ENCODE measurements at places on chromosomes 5 and 9. TPM values are rescaled to one million over a fixed set of nuclear protein-coding genes. Genes with fewer than 3 reads are reported as not detected.

GRCh38 chr9:28232686-28233085 lies 659.4 kb upstream of the C9orf72 start:
- no peak for DNase-seq

- DNase-seq = no peak
Measured at GRCh38 chr9:93463638-93464248, 10.4 kb upstream of the FAM120AOS start.

DNA sequence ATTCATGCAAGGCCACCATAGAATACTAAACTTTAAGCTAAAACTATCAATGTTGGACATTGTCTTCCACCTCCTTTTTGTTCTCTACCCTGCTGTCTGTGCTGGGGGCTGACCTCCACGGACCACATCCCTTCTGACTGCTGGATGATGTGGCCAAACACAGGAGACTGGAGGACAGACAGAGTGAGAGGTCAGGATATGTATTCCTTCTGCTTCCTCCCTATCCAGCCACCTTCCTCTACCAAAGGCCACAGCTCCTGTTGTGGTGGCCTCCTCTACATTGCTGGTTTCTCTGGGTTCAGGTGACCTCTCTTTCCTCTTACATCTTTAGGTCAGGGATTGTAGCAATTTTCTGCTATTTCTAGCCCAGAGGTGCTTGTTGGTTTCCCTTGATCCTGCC lies 148.1 kb downstream of the ACTBL2 start:
- DNase-seq = no peak

GRCh38 chr9:126069400-126069955 lies 257.2 kb upstream of the MVB12B start:
- no peak for DNase-seq

- no peak for DNase-seq
Measured at GRCh38 chr5:98109561-98110006, 663.9 kb upstream of the RGMB start.

- no peak for DNase-seq
Measured at GRCh38 chr9:93480728-93481324, 27.4 kb upstream of the FAM120AOS start.

Gene C1QTNF3
- total RNA-seq = 1.0 TPM

DNA sequence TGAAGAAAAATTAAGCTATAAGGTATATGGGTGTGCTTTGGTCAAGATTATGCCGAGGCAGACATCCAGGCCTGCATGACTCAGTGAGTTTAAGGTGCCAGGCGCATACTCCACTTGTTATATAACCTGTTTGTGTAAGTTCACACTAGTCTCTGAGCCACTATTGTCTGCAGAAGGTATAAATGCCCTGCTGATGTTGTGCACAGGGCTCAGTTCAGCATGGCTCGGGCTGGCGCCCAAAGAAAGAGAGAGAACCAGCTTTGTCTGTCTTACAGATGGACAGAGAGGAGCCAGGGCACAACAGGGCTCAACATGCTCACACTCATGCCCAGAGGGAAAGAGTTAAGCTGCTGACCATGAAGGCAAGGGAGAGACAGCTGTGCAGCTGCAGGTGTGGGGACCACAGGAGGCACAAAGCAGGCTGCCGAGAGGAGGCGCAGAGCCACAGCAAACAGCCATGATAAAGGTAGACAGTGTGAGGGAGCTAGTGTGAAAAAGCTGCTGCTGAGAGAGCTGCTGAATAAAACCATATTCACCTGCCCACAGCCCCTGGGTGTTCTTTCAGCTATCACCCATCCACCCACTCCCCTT lies 1587.6 kb upstream of the C9orf72 start:
- no peak for DNase-seq

Gene LCN2
- not detected for total RNA-seq

- DNase-seq = no peak
Measured at GRCh38 chr5:15734058-15734457, 234.1 kb downstream of the FBXL7 start.

- no peak for DNase-seq
Measured at GRCh38 chr9:114799441-114799840, 6.4 kb downstream of the TNFSF15 start.

Gene CENPH
- total RNA-seq = 2.8 TPM

- no peak for DNase-seq
Measured at GRCh38 chr9:70315389-70315788, 56.6 kb downstream of the SMC5 start.

- no peak for DNase-seq
Measured at GRCh38 chr9:74824654-74825053, 63.1 kb downstream of the TRPM6 start.

DNA sequence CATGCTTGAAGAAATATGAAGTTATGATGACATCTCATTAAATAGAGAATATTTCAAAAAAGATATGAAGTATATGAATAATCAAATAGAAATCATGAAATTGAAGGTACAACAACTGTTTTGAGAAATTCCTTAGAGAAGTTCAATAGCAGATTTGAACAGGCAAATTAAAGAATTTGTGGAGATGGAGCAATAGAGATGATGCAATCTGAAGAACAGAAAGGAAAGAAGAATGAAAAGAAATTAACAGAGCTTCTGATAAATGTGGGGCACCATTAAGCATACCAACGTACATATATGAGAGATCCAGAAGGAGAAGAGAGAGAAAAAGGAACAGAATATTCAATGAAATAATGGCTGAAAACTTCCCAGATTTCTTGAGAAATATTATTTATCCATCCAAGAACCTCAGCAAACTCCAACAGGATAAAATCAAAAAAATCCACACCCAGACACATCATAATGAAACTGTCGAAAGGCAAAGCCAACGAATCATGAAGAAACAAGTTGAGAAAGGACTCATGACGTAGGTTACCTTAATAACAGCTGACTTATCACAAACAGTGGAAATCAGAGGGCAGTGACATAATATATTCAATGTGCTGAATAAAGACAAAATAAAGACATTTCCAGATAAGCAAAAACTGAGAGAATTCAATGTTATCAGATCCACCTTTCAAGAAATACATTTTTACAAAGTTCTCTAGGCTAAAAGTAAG lies 297.2 kb upstream of the TARS1 start:
- no peak for DNase-seq

Gene SIL1
- 31.0 TPM for total RNA-seq

- DNase-seq = peak; percentile 11
Measured at GRCh38 chr5:11785771-11786352, 118.4 kb downstream of the CTNND2 start.

Gene KCNN2
- total RNA-seq = 9.6 TPM

Gene FST
- 2.8 TPM for total RNA-seq

- DNase-seq = no peak
Measured at GRCh38 chr9:127856094-127856728, 1.8 kb upstream of the ENG start.

DNA sequence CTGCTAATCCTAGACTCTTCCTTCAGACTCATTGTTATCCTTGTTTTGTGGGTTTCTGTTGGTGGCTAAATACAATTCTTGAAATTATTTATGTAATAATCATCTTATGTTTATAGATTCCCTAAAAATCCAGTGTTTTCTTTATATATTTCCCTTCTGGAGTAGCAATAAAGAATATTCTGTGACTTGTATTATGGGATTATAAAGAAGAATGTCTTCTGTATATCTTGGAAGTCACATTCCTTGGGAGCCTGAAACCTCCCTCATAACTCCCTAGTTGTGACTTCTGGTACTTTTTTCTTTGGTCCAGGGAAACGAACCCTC lies 356.1 kb downstream of the TMEM167A start:
- no peak for DNase-seq

DNA sequence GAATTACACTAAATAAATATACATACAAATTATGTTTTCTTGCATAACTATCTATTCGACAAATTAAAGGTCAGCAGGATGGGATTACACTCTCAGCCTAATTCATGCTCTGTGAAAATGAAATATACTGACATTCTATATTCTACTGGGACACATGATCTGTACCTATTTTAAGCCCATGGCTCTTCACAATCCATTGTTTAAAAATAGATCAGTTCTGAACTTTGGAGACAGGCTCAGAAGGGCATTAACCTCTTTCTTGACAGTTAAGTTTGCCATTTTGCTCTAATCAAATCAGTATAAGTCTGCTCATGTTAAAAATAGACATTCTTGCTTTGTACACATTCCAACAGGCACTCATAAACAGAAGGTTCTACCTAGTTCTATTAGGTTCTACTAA lies 361.2 kb downstream of the HCN1 start:
- DNase-seq = no peak

Gene DIMT1
- 17.8 TPM for total RNA-seq

- peak; percentile 50 for DNase-seq
Measured at GRCh38 chr5:72956324-72957140, 691 bp downstream of the FCHO2 start.

- DNase-seq = no peak
Measured at GRCh38 chr5:146082798-146083197, 22.6 kb downstream of the PLAC8L1 start.

Measured in heart right ventricle (tissue), 16 donors.